ENCODE measurements at places on chromosomes 6 and 20. TPM values are rescaled to one million over a fixed set of nuclear protein-coding genes. Genes with fewer than 3 reads are reported as not detected.

ARMC2 gene
- total RNA-seq, result 10.3 TPM

GRCh38 chr6:15090745-15091384 is 155.0 kb upstream of the JARID2 start:
- no peak for DNase-seq

- no peak for DNase-seq
These were observed 4.4 kb upstream of the IBTK start for GRCh38 chr6:82251942-82252341.

APCDD1L gene
- not detected for total RNA-seq

RAMACL gene
- total RNA-seq, result 0.16 TPM

MUC22 gene
- not detected for total RNA-seq

PLCB1 gene
- total RNA-seq, result 0.63 TPM

DNA sequence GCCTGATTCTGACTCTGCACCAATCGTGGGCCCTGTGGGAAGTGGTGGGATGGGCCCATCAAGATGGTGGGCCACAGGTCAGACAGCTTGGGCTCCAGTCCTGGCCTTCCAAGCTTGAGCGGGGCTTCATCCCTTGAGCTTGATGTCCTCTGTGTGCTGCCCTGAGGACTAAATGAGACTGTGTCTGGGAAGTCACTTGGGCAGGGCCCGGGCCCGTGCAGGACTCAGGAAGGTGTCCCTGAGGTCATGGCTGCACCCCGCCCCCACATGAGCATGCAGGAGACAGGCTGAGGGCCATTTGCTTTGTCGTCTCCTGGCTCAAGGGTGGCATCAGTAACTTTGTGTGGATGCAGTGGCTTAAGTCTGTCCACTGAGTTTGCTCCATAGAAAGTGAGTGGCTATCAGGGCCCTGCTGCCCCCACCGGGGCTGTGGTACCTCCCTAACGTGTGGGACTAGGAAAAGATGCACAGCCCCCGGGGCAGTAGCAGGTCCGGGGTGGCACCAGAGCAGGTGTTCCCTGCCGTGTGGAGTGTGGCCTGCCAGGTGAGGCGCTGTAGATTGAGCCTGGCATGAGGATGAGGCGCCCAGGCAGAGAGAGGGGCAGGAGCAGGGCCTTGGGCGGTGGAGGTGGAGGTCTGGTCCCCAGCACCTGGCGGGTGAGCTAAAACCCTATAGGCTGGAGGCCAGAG is 298.6 kb downstream of the TAF4 start:
- DNase-seq, result no peak

VWA7 gene
- 6.6 TPM for total RNA-seq

DNA sequence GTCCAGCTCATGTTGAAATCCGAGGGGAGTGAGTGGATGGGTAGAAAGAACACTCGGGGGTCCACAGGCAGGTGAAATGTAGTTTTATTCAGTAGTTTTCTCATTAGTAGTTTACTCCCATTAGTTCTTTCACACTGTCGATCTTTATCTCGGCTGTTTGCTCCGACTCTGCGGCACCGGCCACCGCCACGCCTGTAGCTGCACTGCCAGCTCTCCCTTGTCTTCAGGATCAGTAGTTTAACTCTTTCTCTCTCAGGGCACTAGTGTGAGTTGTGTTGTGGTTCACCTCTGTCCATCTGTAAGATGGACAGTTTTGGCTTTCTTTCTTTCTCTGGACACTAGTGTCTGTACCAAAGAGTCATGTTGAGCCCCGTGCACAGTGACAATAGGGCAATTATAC is 195.7 kb downstream of the LMBRD1 start:
- no peak for DNase-seq

- no peak for DNase-seq
These were observed 139.8 kb downstream of the LY86 start for GRCh38 chr6:6728169-6728941.

- no peak for DNase-seq
These were observed 459 bp downstream of the LBP start for GRCh38 chr20:38346741-38347140.

TFAP2D gene
- not detected for total RNA-seq

GMPR gene
- total RNA-seq, result 8.9 TPM

DNA sequence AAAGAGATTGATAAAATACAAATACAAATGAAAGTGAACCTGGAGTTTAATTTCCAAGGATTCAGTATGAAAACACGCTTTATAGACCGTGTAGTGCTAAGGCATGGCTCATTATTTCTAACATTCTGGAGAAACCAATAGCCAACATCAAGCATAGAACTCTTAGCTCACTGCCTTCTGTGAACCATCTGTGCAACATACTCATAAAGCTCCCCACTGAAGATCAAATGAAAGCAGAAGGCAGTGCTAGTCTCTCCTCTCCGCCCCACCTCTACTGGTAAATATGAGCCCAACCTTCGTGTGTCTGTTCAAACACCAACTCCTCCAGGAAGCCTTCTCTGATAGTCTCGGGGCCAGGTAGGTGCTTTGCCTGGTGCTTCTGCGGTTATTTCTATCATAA is 153.6 kb downstream of the IPCEF1 start:
- no peak for DNase-seq

PROCR gene
- 1.3 TPM for total RNA-seq

DNA sequence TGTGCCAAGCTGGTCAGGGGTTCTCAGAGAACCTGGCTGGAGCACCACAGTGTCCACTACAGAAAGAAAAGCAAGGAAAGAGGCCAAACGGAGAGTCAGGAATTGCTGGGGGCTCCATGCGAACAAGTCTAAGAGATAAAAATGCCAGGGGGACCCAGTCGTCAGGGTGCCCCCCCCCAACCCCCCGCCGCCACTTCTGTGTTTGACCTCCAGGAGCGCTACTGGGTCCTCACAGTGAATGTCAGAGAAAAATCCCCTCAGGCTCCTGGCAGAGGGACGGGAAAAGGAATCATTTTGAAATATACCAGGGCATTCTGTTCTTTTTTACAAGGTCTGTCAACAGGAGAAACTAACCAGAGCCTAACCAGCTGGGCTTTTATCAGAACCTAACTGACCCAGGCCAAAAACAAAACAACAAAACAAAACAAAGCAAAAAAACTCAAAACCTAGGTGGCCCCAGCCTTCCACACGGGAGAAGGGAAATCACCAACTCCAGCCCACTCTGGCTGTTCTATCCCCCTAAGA is 17.9 kb upstream of the NELFCD start:
- DNase-seq, result no peak

- DNase-seq, result no peak
These were observed 53.0 kb downstream of the MYH7B start for GRCh38 chr20:35008411-35009342.

GRCh38 chr20:23609486-23610109 is 3.9 kb upstream of the CST9 start:
- DNase-seq, result no peak

DNA sequence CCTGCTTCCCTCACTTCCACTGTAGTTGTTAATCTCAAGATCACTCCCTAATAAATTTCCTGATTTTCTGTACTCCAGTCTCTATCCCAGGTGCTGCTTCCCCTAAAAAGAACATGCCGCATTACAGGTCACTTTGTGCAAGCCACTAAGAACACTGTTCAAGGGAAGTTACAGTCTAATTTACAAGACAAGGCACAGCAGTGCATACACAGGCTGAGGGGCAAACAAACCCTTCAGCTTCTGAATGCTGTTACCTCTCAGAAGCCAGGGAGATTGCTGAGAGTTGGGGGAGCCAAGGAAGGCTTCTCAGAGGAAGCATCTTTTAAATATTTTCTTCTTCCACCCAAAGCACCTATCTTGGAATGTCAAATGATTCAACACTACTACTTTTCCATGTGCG is 445.3 kb upstream of the FLRT3 start:
- DNase-seq, result no peak

GRCh38 chr6:56268266-56268665 is 20.9 kb upstream of the COL21A1 start:
- DNase-seq, result no peak

DNA sequence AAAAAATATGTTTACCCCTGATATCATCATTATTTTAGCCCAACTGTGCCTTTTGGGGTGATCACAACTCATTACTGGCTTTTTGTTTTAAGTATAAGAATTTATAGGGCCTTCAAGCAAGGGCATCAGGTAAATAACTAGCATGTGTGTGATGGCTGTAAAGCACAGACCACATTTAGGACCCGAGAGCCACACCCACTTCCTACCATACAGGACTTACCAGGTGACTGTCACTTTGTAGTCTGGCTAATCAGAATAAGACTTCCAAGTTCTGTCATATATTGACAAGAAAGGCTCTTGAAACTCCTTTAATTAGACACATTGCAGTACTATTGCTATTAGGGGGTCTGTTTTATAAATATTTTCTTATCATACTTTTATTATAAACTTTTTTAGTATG is 31.1 kb downstream of the TMEM242 start:
- DNase-seq, result peak; percentile 35

DNA sequence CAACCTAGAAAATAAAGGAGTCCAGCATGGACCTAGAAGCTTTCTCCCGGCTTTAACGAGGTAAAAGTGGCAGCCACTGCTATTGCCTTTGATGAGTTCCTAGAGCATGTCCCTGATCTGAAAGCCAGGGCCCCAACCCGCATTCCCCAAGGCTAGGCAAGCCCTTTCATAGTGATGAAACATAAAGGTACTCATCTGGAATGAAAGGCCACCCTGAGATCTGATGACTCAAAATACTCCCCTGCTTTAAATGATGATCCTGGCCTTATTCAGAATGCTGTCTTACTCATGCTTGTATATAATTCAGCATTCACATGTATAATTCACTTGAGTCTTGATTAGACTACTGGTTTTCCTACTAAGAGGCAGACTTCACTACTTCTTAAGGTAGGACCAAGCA is 21.3 kb downstream of the TTPAL start:
- DNase-seq, result no peak

DNA sequence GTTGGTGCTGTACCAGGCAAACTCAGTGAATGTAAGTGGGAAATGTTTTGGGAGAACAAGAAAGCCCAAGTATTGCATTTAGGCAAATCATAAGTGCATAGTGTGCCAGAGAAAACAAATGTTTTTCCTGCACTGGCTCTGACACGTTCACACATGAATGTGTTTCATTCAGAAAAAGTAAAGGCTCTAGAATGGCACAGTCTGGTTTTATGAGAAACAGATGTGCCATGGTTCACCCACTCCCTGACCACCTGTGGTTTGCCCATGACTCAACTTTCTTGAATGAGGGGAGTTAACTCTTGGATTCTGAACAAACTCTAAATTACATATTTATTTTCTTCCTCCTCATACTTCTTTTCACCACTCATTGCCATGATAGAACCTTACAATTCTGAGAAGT is 126.9 kb downstream of the KCNQ5 start:
- no peak for DNase-seq

- no peak for DNase-seq
These were observed 66.3 kb downstream of the SMOC2 start for GRCh38 chr6:168507297-168507696.

DNA sequence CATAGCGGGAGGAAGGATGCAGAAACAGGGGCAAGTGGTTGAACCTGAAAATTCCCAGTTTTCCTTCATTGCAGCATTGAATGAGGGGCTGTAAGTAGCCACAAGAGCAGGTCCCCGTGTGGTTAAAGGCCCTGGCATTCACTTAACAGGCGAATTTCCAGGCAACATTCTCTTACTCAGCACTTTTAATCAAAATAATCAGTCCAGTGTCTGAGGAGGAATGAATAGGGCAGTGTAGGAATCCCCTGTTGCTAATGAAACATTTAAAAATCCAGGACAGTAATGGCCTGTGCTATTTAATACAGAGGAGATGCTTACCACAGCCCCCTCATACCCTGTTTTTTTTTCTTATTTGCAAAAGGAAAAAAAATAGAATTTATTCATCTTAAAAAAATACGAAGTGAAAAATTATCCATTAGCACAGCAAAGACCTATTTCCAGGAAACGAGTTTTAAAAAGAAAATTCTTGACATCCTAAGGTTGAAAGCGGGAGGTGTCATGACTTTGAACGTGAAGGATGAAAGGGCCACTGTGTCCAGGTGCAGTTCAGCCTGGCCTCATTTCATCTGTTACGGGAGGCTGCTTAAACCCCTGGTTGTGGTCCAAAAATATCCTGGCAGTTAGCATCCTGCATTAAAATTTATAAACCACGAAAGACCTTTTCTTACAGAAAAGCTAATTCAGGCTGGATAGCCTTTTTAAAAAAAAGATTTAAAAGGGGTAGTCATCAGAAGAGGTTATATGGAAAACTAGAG is 20.2 kb downstream of the MYLK4 start:
- no peak for DNase-seq

DNA sequence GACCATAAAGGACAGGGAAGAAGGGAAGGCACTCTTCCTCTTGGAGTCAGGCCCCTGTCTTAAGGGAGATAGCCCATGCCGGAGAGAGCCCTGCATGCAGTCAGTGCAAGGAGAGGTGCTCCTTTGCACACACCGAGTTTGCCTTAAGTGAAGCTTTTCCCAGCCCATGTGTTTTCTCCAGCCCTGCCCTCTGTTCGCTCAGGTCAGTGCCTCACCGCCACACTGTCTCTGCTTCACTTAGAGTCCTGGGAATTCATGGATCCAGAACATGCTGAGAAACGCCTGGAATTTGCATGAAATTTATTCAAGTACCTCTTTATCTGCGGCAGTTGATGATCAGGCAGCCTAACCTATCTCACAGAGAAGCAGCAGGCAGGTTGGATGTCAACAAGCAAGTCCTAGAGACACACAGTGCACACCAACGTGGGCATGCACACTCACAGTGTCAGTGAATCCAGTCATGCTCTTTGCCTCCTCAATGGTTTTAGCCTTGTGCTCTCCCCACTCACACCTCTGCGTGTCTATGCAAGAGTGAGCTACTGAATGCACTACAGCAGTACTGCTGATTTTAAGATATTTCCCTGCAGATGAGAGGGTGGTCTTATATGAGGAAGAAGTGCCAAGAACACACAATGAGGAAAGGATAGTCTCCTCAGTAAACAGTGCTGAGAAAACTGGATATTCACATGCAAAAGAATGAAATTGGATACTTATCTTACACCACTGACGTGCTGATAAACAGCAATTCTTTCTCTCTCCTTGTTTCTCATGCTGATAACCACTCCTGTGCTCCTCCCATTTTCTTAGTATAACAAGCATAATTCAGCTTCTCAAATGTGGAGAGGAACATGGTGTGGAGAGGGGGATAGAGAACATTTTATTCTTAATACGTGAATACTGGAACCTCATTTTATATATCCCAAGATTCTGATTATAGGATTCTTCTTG is 295.1 kb upstream of the CDYL start:
- no peak for DNase-seq

CRYBG1 gene
- 36.8 TPM for total RNA-seq

PRDM1 gene
- 14.4 TPM for total RNA-seq

SLC32A1 gene
- total RNA-seq, result not detected

DNA sequence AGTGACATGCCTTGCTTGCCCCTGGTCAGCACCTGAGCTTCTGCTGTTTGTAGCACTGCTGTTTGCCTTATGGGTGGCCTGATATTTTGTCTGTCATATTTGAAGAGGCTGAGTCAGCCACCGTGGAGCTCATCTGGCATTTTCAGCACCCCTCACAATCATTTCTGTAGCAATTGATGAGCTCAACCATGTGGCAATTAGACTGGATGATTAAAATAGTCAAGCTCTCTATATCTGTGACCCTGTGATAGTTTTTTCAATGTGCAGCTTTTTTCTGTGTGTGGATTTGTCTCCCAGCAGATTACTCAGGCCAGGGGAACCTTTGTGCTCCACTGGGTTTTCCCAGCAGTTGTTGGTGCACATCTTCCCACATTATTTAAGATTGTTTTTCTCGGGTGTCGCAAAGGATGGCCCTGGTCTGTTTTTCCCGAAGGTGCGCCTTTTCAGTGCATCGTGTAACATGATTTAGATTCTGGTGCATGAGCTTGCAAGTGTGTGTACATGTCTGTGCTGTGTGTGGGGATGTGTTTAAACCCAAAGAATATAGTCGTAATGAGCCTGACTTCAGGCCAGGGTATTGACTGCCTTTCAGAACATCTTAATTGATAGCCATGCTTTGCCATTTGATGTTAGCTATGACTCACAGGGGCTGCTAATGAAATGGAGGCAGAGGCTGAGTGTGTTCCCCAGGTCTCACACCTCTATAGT is 31.6 kb upstream of the GLP1R start:
- no peak for DNase-seq
